ENCODE measurements at places on chromosomes 13 and 19.

DNA sequence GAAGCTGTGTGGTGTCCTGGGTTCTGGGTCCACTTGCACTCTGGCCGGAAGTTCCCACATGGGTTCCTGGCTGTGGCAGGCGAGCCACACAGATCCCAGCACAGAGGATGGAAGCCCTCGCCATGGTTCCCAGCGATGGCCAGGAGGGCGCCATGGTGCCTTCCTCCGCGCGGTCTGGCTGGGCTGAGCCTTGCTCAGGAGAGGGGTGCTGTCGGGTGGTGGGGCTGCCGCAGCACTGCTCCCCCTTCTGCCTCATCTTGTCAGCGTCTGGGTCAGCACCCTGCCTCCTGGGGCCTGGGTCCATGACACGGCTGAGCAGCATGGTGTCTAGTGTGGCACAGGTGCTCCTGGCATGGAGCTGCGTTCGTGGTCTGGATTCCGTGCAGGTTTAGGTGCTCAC, 33.5 kb downstream of the DOT1L start:
- DNase-seq = no peak

DNA sequence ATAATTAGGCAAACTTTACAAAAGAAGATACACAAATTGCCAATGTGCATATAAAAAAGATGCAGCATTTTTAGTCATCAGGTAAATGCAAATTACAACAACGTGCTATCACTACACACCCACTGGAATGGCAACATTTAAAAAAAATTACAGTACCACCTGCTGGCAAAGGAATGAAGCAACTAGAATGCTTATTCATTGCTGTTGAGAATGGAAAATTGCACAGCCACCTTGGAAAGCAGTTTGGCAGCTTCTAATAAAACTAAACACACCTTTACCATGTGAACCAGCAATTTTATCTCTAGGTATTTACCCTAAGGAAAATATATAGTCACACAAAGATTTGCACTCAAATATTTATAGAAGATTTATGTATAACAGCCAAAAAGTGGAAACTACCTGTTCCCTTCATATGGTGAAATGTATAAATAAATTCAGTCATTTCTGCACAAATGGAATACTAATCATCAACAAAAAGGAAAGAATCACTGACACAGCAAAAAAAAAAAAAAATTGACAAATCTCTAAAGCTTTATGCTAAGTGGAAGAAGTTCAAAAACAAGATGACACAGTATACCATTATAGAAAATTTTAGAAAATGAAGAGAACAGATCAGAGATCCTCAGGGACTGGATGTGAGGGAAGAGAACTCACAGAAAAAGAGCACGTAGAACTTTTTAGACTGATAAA, 30.3 kb downstream of the OXGR1 start:
- DNase-seq = no peak

DNA sequence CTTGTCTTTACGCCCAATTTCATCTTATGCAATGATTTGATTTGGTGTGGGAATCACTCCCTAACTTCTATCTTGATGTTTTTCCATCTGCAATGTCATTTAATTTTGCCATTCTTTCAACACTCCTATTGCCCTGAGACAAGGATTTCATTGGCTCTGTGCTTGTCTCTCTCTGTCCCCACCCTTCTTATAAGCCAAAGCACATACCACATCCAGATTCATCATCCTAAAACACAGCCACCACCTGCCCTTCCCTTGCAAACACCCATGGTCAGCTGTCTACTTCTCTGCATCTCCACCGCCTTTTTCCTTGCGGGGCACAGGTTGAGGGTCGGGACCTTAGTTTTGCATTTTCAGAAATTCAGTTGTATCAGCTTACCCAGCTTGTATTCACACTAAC, 225.8 kb upstream of the SOX21 start:
- no peak for DNase-seq

DNA sequence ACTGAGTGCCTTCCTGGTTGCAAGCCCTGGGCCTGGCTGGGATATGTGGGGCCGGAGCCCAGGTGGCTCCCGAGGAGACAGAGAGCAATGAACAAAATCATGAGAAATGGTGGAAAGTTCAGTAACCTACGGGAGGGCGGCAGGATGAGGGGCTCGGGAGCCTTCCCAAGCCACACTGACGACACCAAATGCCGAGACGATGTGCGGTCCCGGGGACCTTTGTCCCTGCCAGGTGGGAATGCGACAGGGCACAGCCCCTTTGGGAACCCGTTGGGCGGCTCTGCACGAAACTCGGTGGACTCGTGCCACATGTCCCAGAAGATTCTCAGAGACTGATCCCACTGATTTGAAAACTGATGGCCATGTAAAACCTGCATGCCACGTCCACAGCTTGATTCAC, 11.7 kb upstream of the ZNF14 start:
- no peak for DNase-seq
